ENCODE measurements at places on chromosomes 2 and 18.

DNA sequence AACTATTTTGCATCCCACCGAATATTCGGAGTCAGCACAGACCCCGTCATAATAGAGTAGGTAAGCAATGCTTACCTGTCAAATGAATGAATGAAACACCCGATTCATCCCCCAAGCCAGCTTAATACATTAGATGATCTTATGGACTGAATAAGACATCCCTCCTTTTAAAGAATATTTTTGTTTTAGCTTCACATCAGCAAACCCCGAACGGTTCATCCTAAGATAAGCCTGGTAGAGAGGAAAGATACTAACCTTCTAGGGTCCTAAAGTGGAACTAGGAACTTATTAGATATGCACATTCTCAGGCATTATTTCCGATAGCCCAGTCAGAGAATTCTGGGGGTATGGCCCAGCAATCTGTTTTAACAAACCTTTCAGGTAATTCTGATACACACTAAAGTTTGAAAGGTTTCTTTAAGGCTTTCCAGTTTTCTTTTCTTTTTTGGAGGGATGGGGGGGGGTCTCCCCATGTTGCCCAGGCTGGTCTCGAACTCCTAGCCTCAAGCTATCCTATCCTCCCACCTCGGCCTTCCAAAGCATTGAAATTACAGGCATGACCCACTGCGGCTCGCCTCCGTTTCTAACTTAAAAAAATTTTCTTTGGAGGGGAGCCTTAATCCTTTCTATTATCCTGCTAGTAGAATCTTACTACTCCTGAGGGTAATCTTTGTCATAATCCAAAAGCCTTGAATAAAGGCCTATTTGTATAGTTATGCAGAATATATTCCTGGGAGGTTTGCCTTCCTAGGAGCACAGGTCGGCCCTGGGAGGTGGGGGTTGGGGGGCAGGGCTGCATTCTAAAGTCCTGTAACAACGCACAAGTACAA, 1.0 kb upstream of the ACTR3 start:
- no peak for DNase-seq

- DNase-seq, result no peak
These were observed 406.0 kb upstream of the POU3F3 start for GRCh38 chr2:104447831-104448434.

- DNase-seq, result no peak
These were observed 803 bp upstream of the FIGN start for GRCh38 chr2:163736433-163737189.

- no peak for DNase-seq
These were observed 12.8 kb downstream of the TMEM163 start for GRCh38 chr2:134705861-134706586.

GRCh38 chr18:25896956-25897355, 193.5 kb downstream of the SS18 start:
- DNase-seq, result no peak

DNA sequence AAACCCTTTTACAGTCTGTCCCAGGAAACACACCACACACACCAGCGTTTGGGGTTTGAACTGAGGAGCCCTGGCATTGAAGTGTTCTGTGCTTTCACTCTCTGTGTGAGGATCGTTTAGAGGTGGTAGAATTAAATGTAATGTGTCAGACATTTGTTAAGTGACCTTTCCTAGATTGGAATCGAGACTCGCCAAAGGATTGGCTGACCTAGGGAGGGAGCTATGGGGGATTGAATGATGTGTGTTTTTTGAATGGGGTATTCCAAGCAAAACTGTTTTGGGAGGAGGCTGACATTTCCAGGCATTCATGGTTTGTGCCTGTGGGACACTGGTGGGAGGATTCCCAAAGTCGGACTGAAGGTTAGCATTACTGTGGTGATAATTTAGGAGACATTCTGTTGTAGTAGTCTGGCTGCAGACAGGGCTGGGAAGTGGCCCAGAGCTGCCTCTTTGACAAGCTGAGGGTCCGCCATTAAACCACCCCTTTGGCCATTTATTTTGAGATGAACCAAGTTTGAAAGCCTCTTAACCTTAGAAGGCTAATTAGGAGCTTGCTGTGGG, 1.7 kb downstream of the MYO1B start:
- no peak for DNase-seq

GRCh38 chr2:235059161-235059560, 107.3 kb downstream of the SH3BP4 start:
- no peak for DNase-seq

DNA sequence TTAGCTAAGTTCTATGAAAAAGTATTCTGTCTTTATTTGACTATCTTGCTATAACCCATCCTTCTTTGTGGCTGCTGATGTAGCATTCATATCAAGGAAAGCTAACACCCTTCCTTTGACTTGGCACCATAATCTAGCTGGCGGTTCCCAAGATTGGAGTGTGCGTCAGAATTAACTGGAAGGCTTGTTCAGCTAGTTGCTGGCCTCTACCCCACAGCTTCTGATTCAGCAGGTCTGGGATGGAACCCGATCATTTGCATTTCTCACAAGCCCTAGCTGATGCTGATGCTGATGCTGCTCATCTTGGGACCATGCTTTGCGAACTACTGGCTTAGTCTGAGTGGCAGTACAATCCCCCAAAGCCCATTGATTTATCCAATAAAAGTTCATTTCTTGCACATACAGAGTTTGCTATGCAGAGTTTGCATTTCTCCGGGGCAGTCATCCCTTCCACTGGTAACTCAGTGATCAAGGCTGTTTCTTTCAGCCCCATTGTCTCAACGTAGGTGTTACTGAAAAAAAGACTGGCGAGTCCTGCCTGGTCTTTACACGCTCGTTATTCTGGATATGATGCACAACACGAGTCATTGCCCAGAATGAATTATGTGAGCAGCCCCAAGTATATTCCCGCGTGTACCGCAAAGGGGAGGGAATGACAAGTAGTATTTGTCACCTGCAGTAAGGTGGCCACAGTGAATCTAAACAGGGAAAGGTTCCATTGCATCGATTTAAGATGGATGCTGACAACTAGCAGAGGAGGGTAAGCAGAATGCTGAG, 96.5 kb downstream of the ZNF532 start:
- DNase-seq, result no peak

- DNase-seq, result no peak
These were observed 41.9 kb downstream of the TANC1 start for GRCh38 chr2:159010340-159010739.

DNA sequence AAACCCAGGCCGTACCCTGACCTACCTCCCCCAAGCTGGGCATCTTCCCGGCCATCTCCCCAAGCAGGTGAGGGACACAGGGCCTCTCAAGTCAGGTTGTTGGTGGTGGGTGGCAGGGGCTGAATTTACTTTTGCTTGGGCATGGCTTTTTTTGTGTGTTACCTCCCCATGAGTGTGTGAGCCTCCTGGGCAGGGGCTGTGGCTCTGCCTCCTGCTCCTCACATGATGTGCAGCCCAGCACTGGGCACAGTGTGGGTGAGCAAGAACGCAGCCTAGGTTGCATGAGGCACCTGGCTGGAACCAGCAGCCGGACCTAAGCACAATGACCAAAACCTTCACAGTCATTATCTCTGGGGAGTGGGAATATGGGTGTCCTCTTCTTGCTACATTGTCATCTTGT, 22.3 kb downstream of the CELF4 start:
- no peak for DNase-seq

GRCh38 chr2:116988303-116988702, 826.2 kb upstream of the DDX18 start:
- DNase-seq, result no peak

DNA sequence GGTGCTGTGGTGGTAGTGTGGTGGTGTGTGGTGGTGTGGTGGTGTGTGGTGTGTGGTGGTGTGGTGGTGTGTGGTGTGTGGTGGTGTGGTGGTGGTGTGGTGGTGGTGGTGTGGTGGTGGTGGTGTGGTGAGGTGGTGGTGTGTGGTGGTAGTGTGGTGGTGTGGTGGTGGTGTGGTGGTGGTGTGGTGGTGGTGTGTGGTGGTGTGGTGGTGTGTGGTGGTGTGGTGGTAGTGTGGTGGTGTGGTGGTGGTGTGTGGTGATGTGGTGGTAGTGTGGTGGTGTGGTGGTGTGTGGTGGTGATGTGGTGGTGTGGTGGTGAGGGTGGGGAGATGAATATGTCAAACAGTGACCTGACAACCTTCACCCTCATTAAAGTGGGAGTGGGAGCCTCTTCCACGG, 55.6 kb upstream of the DLGAP1 start:
- no peak for DNase-seq

DNA sequence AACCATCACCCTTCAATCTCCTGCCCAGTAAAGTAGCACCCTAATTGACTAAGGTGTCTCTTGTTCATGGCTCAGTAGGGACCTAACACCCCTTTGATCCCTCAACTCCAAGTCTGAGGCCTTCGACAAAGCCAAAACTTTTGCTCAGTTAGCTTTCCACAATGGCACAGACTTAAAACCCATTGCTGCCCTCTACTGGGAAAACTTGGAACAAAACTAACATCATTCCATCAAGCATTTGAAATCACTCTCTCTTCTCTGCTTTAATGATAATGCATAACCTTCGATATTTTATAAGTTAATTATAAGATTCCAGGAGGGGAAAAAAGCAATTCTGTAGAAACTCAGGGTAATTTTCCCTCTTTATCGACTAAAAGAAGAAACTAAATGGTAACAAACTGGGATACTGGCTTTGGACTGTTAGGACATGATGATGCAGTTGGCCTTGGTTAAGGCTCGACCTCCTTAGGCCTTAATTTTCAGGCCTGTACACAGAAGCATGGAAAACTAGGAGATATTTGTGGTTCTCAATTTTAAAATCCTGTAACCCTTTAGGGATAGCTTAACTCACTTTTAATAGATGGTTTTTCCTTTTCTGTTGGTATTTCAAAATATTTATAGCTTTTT, 127.8 kb downstream of the STK39 start:
- DNase-seq, result no peak

GRCh38 chr2:101185656-101186055, 34.5 kb upstream of the TBC1D8 start:
- DNase-seq, result no peak

DNA sequence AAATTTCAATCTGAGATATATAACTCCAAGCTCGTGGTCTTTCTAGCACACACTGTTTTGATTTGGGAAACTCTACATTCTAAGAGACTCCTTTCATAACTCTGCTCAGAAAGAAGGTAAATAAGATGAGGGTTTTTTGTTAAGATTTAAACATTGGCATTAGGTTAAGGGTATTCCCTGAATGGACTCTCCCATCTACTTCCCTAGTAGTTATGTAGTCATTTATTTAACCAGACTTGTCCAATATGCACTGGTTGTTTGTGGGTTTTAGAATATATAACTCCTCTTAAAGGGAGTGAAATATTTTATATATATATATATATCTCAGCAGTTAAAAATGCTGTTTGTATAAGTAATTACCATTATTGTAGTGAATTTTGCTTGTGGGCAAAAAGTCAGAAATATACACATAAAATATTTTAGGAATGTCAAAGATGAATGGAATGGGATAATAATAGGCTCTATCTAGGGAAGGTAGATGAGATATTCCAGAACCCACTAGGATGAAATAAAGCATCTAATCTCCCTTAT, 61.5 kb upstream of the WDR75 start:
- no peak for DNase-seq

DNA sequence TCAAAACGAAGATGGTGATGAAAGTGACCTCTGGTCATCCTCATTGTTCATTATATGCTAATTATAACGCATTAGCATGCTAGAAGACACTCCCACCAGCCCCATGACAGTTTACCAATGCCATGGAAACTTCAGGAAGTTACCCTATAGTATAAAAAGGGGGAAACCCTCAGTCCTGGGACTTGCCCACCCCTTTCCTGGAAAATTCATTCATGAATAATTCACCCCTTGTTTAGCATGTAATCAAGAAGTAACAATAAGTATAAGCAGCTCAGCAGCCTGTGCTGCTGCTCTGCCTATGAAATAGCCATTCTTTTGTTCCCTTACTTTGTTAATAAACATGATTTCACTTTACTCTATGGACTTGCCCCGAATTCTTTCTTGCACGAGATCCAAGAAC, 70.5 kb upstream of the CHAC2 start:
- DNase-seq, result no peak

DNA sequence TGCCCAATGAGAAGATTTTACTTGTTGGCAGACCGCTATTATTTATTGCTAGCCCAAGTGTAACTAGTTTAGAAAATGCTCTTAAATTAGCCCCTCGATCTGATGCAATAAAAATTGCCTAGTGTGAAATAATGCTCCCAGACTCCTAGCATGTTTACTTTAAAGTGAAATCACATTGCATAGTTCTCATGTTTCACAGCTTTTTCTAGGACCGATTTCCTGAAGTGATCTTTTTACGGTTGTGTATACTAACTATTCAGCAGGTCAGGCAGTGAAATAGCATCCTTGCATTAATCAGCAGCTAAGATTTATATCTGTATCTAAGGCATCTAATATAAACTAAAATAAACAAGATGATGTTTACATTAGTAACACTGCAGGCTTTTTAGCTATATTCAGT, 52.4 kb downstream of the PMS1 start:
- DNase-seq, result no peak

GRCh38 chr18:48589797-48590519, 51.1 kb downstream of the CTIF start:
- no peak for DNase-seq

DNA sequence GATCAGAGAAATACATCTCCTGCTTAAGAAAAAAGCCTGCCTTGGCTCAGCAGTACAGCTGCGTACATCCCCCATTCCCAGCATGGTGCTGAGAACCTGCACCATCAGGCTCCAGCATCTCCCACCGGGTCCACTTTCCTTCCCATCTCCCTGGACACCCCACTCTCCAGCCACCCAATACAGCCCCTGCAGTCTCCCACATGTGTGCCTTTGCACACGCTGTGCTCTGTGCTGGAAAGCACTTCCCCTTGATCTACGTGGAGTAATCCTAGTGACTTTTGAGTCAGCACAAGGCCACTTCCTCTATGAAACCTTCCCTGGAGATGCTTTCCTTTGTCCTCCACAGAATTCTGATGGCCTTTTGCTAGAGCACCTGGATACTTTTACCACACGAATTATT, 17.0 kb downstream of the STAT1 start:
- no peak for DNase-seq

DNA sequence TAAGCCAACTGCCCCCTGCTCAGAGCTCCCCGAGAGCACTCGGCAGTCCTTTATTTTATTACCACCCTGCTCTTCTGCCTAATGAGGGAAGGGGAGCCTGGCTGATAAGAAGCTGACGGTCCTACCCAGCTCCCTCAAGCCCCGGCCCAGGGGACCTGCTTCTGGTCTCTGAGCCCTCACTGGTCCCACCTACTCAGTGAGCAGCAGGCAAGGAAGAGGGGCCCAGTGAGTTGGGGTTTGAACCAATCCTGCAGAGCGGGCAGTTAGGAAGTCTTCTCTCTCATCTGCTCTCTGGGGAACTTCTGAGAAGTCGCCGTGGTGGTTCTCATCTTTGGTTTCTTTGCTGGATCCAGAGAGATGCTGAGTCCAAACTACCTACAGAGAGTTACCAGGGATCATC, 218.9 kb downstream of the NDUFA10 start:
- no peak for DNase-seq

DNA sequence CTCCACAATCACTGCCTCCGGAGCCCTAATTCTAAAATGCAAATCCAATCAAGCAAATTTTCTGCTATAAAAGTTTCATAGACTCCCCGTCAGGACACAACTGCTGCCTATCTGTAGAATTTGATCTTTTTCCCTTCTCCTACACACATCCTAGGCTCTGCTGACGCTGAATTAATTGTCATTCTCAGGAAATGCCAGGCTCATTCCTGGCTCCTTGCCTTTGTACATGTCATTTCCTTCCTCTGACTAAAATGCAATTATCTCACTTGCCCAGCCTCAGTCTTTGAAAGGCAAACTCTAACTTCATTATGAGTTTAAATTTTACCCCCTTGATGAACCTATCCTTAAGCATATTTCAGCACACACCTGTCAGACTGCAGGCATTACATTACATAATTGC, 844.9 kb upstream of the CRIM1 start:
- DNase-seq, result no peak

GRCh38 chr2:165549619-165550018, 80.1 kb downstream of the CSRNP3 start:
- no peak for DNase-seq
